ENCODE measurements at places on chromosomes 13 and 19.

- no peak for DNase-seq
Observed at GRCh38 chr13:99208185-99208584, 7.5 kb downstream of the UBAC2 start.

DNA sequence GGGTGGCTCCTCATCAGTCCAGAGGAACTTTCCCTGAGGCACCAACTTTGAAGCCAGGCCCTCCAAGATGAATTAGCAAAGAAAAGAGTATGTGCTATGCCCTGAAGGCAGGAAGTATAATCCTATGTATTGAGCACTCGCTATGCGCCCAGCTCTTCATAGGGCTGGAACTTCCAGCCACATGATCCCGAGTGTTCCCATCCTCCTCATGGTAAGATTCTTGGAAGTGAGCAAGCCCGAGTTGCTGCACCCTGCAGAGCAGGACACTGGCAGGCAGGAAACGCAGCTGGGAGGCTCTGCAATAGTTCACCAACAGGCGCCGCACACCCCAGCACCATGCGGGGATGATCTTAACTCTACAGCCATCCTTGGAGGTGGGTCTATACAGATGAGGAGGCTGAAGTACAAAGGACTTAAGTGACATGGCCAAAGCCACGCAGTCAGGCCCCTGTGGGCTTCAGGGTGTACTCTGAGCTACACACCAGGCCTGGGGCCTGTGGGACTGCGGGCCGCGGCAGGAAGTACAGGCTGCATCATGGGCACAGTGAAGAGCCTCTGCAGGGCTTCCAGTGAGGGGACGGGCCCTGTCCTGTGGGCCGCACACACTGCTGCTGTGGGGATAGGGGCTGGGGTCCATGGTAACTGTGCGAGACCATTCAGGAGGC, 25.1 kb downstream of the C19orf47 start:
- no peak for DNase-seq

DNA sequence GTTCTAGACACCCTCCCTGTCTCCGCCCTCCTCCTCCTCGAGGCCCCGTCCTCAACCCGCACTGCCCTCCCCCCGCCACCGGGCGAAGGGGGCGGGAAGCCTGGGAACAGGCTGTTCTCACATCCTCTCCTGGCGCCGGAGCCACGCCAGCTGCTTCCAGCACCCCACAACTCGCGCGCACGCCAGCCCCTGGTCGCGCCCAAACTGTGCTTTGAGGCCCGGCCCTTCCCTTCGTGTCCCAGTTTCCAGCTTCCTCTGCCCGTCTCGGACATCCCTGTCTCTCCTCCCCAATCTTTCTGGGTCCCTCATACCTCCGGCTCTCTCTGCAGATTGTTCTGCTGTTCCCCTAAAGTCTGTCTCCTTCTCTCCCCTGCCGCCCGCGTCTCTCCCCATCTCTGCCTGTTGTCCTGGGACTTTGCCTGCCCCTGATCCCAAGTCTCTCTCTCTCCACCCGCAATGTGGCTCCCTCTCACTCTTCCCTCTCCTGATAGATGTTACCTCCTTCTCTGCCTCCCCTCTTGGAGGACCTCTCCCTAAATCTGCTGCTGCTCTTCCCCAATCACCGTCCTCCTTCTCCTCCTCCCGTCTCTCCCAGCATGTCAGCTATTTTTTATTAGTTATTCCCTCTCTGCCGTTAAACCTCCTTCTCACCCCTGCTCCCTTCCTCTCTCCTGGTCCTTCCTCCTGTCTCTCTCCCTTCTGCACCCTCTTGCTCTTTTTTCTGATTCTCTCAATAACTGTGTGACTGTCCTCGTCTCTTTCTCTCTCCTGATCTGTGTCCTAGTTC, 14.2 kb downstream of the DPF1 start:
- peak; percentile 82 for DNase-seq

GRCh38 chr13:41148419-41149283, 16.0 kb upstream of the KBTBD6 start:
- no peak for DNase-seq

DNA sequence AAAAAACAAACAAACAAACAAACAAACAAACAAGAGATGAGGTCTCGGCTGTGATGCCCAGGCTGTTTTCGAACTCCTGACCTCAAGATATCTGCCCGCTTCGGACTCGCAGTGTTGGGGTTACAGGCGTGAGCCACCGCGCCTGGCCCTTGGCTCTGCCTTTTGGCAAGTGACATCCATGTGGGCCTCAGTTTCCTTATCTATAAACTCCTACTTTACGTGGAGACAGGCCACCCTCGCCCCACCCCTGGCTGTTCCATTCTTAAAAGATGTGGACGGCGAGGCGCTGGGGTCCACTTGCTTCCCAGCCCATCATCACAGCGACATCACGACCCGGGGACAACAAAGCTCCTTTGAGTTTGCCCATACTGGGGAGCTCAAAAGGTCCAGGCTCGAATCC, 1.7 kb downstream of the TSSK6 start:
- DNase-seq = no peak

DNA sequence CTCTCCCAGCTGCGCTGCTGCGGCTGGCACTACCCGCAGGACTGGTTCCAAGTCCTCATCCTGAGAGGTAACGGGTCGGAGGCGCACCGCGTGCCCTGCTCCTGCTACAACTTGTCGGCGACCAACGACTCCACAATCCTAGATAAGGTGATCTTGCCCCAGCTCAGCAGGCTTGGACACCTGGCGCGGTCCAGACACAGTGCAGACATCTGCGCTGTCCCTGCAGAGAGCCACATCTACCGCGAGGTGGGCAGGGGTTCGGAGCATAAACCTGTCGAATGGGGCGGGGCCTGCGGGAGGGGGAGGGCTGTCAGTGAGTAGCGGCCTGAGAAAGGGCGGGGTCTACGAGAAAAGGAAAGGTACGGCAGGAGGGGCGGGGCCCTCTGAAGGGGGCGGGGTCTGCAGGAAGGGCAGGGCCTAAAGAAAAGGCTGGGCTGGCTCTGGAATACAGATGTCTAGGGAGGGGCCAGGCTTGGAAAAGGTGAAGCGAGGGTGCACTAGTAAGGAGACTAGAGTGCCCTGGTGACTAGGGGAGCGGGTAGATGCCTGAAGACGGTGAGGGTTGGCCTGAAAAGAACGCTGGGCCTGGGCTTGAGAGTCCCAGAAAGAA, 3.6 kb downstream of the CD37 start:
- peak; percentile 99 for DNase-seq

- DNase-seq = no peak
Observed at GRCh38 chr19:49687150-49687549, 2.2 kb upstream of the ADM5 start.

DNA sequence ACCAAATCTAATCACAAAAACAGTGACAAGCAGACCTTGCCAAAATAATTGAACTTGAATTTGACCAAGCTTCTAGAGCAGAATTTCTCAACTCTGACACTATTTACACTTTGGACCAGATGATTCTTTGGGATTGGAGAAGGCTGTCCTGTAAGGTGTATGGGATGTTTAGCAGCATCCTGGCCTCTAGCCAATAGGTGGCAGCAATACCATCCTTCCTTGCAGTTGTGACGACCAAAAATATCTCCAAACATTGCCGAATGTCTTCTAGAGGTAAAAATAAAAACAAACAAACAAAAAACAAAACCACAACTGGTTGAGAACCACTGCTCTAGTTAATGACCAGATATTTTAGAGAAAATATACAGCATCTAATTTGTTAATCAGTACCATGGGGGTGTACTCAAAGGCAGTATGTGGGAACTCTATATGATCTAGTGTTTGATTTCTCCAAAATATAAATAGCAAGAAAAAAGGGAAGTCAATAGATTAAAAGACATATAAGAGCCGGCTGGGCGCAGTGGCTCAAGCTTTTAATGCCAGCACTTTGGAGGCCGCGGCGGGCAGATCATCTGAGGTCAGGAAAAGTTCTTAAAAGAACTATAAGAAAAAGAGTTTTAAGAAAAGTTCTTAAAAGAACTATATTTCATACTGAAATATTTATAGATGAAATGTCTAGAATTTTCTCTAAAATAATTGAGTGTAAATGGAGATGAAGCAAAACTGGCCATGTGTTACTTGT, 60.9 kb upstream of the ZNF527 start:
- DNase-seq = peak; percentile 64

DNA sequence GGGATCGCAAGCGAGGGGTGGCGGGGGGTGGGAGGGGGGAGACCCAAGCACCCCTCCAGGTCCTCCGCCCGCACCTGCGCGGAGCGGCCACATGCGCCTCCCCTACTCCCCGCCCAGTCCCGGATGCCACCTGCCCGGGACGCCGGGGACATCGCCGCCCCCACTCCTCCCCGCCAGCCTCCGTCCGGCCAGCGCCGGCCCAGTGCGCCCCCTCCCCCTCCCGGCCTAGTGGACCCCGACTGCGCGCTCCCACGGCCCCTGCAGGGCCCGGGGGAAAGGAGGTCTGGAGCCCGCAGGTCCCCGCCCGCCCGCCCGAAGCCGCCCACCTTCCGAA, 263 bp downstream of the RHPN2 start:
- DNase-seq = peak; percentile 79

DNA sequence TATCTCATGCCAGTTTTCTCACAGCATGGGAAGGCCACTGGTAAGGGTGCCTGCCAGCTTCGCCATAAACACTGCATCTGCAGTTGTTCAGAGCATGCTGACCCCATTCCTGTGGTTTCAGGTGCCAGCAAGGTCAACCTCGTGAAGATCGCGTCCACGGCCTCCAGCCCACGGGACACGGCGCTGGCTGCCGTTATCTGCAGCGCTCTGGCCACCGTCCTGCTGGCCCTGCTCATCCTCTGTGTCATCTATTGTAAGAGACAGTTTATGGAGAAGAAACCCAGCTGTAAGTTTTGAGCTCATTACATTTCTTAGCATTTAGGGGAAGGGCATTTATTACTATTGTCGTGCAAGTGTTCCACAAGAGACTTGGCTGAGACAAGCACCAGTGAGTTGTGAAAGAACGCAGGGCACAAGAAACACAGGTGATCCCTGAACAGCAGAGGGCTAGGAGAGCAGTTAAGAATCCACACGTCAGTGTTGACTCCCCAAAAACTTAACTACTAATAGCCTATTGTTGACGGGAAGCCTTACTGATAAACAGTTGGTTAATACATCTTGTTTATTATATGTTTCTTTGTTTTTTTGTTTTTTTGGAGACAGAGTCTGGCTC, 88.8 kb downstream of the TNFRSF19 start:
- DNase-seq = no peak

- DNase-seq = peak; percentile 53
Observed at GRCh38 chr13:114099918-114100445, 32.4 kb downstream of the RASA3 start.

DNA sequence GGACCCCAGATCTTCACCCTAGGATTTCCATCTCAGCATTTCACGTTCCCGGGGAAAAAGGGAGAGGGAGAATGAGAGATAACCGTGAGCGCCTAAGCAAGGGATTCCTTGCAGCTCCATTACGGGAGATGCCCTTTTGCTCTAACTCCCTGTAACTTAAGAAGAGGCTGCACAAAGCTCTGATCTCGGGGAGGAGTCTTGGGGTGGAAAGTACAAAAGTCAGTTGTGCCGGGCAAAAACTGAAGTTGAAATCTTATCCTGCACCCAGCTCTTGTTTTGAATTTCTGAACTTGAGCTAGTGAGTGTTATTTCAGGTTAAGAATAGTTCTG, 256.4 kb upstream of the SOX21 start:
- DNase-seq = no peak

- DNase-seq = no peak
Observed at GRCh38 chr13:59343993-59344822, 819.5 kb downstream of the DIAPH3 start.

GRCh38 chr13:97367016-97367822, 66.8 kb upstream of the RAP2A start:
- peak; percentile 26 for DNase-seq

GRCh38 chr13:24613755-24614154, 66.5 kb upstream of the ATP12A start:
- DNase-seq = no peak

GRCh38 chr13:36837354-36838092, 18.5 kb downstream of the RFXAP start:
- DNase-seq = no peak

DNA sequence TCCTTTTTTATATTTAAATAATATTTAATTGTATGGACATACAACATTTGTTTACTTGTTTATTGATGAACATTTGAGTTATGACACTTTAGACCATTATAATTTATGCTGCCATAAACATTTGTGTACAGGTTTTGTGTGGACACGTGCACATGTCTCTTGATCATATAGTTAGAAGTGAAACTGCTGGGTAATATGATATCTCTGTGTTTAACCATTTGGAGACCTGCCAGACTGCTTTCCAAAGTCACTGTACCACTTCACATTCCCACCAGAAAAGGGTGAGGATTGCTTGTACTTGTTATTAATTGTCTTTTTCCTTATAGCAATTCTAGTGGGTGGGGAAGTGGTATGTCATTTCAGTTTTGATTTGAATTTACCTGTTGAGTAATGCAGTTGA, 145.6 kb upstream of the KLHL1 start:
- DNase-seq = no peak

DNA sequence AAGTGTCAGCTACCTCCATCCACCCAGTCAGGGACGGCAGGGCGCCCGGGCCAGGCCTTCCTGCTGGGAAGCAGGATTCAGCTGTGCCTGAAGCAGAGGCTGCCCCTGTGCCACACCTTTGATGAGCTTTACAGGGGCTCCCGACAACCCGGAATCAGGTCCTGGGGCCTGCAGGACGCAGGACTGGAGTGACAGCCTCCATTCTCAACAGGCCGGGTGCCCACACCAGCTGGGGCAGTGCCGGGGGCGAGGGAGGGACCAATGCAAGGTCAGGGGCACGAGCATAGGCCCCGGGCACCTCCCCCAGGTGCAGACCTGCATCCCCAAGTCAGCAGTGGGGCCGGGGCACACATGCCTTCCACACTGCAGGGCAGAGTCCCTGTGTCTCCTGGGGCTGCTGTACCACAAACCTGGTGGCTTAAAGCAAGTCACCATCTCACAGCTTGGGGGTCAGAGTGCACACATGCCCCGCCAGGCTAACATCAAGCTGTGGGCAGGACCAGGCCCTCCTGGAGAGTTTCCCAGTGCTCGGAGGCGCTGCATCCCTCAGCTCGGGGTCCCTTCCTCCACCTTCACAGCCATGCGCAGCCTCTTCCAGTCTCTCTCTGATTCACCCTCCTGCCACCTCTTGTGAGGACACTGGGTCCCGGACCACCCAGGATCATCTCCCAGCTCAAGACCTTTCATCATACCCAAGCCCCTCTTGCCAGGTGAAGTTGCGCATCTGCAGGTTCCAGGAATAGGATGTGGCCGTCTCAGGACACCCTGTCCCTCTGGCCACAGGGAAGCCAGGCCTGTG, 13.4 kb downstream of the UBXN6 start:
- no peak for DNase-seq

GRCh38 chr19:31167690-31168089, 181.5 kb downstream of the TSHZ3 start:
- DNase-seq = no peak

GRCh38 chr19:35216833-35217648, 11.5 kb downstream of the FAM187B start:
- peak; percentile 60 for DNase-seq

GRCh38 chr13:105778196-105778595, 757.3 kb downstream of the EFNB2 start:
- no peak for DNase-seq

All from GM23338 (cell line).